ENCODE measurements at places on chromosomes 11 and 22. TPM values are rescaled to one million over a fixed set of nuclear protein-coding genes. Genes with fewer than 3 reads are reported as not detected.

SLC22A9 gene
- not detected for total RNA-seq

ROBO4 gene
- total RNA-seq = 0.46 TPM

MS4A1 gene
- not detected for total RNA-seq

SLC22A8 gene
- not detected for total RNA-seq

GNG3 gene
- total RNA-seq = not detected

IRAG1 gene
- 14.4 TPM for total RNA-seq

SYT7 gene
- 0.74 TPM for total RNA-seq

PRR33 gene
- not detected for total RNA-seq

USP2 gene
- 0.09 TPM for total RNA-seq

DEUP1 gene
- total RNA-seq = not detected

KIAA0930 gene
- total RNA-seq = 67.9 TPM

DDI1 gene
- total RNA-seq = under 0.01 TPM

SLC6A5 gene
- under 0.01 TPM for total RNA-seq

RIC3 gene
- not detected for total RNA-seq

PAMR1 gene
- 499 TPM for total RNA-seq

CCDC73 gene
- not detected for total RNA-seq

TRAPPC4 gene
- 118 TPM for total RNA-seq

NXPE4 gene
- not detected for total RNA-seq

MPZL3 gene
- total RNA-seq = 0.28 TPM

TXN2 gene
- 21.8 TPM for total RNA-seq

CCDC34 gene
- 3.1 TPM for total RNA-seq

DERL3 gene
- total RNA-seq = 0.14 TPM

OR4A16 gene
- not detected for total RNA-seq

NXPE1 gene
- 0.09 TPM for total RNA-seq

SCGB1C1 gene
- total RNA-seq = not detected

ZNF214 gene
- total RNA-seq = 6.7 TPM

SAA1 gene
- not detected for total RNA-seq

VSIG10L2 gene
- 0.14 TPM for total RNA-seq

OR2D2 gene
- total RNA-seq = 0.18 TPM

FRMD8 gene
- 27.3 TPM for total RNA-seq

MRPL21 gene
- total RNA-seq = 54.8 TPM

SLC2A11 gene
- total RNA-seq = 13.1 TPM

SCGB2A2 gene
- not detected for total RNA-seq

HEPN1 gene
- not detected for total RNA-seq

GRM5 gene
- total RNA-seq = under 0.01 TPM

OR10A3 gene
- not detected for total RNA-seq

MMP10 gene
- 1.2 TPM for total RNA-seq

SMTNL1 gene
- not detected for total RNA-seq

KCNJ4 gene
- total RNA-seq = not detected

MRGPRX4 gene
- not detected for total RNA-seq

FLRT1 gene
- total RNA-seq = 0.28 TPM

CRYBA4 gene
- not detected for total RNA-seq

EML3 gene
- 14.3 TPM for total RNA-seq

OR52E8 gene
- not detected for total RNA-seq

GAL3ST3 gene
- 0.14 TPM for total RNA-seq

KCNJ1 gene
- total RNA-seq = not detected

OR5D16 gene
- total RNA-seq = not detected

GDPD4 gene
- total RNA-seq = not detected

NUP160 gene
- total RNA-seq = 22.2 TPM

BBOX1 gene
- 0.28 TPM for total RNA-seq

CD3D gene
- not detected for total RNA-seq

ANO9 gene
- not detected for total RNA-seq

SVIP gene
- 1.8 TPM for total RNA-seq
